ENCODE measurements at places on chromosomes 2 and 18.

DNA sequence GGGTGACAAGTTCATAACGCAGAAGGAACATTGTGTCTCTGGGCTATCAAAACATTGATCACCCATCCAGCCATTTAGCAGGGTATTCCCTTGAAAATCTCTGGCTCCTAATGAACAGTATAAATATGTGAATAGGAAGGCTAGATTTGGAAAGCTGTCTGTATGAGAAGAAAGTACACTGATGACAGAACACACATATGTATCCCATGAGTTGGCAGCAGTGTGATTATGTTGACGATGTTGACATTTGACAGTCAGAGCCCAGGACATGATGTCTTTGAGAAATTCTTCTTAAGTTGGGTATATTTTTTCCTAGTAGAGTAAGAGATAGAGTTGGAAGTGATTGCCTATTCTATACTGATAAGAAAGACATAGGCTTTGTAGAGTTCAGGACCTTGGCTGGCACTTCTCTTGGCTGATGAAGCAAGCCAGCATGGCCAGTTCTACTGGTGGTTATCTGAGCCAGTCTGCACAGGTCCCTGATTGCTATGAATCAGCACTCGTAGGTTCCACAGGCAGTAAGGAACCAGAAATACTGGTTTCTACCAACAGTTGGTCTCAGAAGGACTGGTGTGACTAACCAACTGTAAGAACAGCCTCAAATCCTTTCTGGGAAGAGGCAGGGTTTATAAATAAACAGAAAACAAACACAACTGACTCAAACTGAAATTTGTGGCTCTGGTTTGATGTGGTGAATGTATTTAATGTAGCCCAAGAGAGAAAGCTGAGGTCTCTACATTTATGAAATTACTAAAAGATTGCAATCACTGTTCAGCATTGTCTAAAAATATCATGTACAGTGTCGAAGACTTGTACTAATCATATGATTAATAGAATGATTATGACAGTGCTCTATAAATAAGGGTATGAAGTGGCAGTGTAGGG is 43.9 kb upstream of the RAPH1 start:
- peak; percentile 54 for DNase-seq

DNA sequence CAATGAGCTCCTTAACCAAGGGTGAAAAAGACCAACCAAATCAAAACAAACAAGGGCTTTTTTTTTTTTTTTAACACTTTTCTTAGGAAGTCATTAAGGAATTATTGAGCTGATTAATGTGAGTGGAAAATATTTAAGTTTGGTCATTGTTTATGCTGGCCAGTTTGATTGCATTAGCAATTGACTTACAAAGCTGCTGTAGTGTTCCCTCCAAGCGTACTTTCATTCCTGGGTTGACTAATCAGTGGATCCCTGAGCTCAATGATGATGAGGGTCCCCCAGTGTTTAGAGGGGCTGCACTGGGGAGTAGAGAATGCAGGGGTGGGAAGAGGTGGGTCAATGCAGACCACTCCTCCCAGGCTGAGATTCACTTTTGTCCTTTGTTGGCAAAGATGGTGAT is 119.3 kb downstream of the PRKCE start:
- DNase-seq = no peak

DNA sequence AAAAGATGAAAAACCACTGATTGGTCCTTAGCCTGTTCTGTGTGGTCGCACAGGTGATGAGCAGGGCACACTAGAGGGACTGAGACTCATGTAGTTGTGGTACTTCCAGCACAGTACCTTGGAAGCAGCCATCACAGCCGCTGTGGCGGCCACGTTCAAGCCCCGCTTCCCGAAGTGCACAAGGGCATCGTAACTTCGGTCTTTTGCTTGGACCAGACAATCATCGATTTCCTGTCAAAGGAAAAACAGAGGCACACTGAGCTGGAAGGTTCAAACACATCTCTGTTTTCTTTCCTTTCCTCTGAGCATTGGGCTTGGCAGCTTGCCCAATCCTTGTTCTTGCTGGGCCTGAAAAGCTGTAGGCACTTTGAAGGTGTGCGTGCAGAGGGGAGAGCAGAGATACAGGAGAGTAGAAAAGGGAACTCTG is 52.6 kb downstream of the MRPL35 start:
- no peak for DNase-seq

- no peak for DNase-seq
These were observed 260.0 kb upstream of the ID2 start for GRCh38 chr2:8421658-8422449.

Measured in stimulated activated CD4-positive, alpha-beta T cell treated with anti-CD3 and anti-CD28 coated beads, Interleukin-1b, Interleukin-23, amount 100 ng/mL, for 48 hours (primary cell).